Thymus (tissue), 14 donors: ENCODE measurements at places on chromosomes 3 and 15.

DNA sequence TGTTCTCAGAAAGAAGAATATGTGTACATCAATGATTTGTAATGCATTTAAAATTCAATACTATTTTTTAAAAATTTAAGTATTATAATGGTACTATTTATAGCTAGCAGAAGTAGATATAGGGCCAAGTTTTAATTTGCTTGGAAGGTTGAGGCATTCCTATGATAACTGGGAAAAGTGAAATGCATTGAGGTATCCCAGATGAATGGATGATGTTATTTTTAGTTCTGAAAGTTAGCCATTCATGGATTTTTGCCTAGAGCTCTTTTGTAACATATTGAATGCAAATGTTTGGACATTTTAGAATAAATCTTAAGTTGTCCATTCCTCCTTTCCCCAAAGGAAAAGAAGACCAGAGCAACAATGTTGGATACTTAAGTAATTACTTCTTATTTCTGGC, 47.6 kb downstream of the GAP43 start:
- DNase-seq, result no peak

GRCh38 chr3:175659670-175660350, 800.7 kb downstream of the NAALADL2 start:
- DNase-seq, result no peak

DNA sequence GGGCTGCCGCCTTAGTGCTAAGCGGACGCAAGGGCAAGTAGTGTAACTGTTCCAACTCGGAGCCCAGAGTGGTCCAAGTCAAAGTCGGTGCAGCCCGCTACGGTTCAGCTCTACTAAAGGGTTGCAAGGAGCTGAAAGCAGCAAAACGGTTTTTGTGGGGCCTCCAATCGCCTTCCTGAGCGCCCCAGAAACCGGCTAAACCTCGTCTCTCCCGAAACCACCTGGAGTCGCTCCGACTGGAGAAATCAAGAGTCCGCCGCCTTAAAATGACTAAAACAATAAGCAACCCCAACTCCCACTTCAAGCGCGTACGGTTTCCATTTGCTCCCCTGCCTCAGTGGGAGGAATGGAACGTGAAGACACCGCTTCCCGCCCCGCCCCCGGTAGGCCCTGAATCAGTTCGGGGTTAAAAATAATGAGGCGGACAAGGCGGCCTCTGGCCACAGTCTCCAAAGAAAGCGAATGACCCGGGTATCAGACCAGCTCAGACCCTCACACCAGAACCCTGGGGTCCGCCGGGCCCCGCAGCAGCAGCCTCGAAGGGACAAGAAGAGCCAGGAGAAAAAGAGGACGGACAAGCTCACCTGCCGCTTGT, 401 bp downstream of the SEC11A start:
- no peak for DNase-seq

DNA sequence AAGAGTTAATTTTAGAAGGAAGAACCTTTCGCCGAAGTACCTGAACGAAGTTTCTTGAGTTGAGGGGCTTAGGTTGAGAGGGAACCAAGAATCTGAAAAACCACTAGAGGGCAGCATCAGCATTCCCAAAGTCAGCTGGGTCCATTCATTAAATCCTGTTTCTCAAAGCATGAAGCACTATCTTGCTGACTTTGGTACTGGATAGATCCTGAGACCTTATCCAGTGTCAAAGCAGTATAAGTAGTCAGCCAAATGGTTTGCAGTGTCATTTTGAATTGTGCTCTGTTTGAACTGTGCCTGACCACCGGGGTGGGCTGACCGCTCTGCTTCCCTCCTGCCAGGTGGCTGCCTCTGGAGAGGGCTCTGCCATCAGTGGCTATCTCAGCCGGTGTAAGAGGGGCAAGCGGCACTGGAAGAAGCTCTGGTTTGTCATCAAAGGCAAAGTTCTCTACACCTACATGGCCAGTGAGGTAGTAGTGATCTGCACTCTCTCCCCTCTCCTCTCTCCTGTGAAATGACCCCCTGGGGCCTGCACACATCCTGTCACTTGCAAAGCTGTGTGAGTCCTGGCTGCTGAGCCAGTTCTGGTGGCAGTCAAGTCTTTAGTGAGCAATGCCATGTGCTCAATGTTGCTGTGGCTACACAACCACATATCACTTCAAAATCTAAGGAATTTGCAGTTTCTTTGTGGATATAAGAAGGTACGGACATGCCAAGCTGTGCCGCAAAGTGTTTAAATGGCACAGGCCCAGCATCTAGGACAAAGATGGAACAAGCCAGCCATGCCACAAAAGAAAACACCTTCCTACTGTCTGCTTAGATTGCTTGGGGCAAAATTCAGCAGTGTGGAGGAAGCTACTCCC, 21.4 kb upstream of the NR2C2 start:
- DNase-seq, result no peak

DNA sequence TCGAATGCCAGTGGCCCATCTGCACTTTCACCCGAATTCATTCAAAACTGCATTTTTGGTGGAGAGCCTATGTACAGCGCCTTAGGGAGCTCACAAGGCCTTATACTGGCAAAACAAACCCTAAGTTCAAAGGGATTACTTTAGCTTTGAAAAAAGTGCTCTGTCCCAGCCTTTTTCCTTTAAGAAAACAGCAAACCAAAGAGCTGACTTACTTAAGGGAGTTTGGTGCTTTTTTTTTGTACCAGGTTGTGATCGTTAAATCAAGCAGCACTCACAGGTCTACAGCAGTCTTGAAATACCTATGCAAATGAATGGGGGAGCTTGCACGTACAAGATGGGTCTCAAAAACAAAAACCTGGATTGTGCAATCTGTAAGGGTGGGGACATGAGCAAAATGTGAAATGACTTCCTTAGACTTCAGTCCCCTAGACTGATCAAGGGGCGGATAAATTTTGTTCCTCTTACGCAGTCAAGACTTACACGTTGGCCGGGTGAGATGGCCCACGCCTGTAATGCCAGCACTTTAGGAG, 11.6 kb upstream of the PIK3CB start:
- no peak for DNase-seq

GRCh38 chr3:127723011-127723567, 50.3 kb downstream of the ABTB1 start:
- DNase-seq, result peak; percentile 22

DNA sequence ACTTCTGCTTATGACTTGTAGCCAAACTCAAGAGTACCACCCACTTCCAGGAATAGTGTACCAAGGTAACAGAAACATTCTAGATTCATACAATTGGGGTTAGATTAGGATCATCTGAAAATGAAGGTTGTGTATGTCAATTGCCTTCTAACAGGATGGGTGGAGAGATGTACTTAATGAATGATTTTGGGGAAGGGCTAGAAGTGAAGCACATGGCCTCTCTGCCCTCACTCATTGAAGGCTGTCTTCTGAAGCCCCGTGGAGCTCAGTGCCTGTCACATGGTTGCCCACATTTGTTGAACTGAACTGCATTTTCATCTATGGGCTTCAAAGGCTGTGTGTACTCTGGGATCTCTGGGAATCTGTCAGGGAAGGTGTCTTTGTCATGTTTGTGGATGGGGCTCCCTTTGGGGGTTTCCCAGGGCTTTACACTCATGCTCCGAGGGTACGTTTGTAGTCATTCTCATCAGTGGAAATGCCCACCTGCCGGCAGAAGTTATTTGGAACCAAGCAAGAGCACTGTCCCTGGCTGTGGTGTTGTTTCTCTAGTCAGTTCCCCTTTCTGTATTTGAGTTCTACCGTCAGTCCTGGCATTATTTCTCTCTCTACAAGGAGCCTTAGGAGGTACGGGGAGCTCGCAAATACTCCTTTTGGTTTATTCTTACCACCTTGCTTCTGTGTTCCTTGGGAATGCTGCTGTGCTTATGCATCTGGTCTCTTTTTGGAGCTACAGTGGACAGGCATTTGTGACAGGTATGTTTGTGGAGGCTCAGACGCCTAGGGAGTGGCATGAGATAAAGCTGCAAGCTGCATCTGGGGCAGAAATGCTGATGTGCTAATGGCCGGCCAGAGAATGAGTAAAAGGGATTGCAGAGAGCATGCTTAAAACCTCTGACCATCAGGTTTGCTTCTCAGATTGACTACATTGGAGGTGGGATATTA, 22.4 kb downstream of the CD86 start:
- DNase-seq, result no peak

- peak; percentile 65 for DNase-seq
These were observed at the start of gene YEATS2 for GRCh38 chr3:183697610-183698317. YEATS2 (plus strand) TSS chr3:183697797; CDS start chr3:183715163, 17,366 bp downstream.

DNA sequence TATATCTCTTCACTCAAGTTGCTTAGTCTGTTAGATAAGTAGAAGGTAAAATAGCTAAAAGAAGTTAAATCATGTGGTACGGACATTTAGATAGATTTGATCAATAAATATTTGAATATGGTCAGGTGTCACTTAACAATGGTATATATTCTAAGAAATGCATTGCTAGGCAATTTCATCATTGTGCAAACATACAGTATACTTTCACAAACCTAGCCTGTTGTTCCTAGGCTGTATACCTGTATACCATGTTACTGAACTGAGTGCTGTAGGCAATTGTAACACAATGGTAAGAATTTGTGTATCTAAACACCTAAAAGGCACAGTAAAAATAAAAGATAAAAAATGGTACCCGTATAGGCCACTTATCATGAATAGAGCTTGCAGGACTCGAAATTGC, 112.8 kb upstream of the CGNL1 start:
- DNase-seq, result no peak

GRCh38 chr3:195532834-195533233, 10.3 kb downstream of the PPP1R2 start:
- no peak for DNase-seq

- DNase-seq, result no peak
These were observed 2.9 kb upstream of the RNF7 start for GRCh38 chr3:141735176-141735575.

DNA sequence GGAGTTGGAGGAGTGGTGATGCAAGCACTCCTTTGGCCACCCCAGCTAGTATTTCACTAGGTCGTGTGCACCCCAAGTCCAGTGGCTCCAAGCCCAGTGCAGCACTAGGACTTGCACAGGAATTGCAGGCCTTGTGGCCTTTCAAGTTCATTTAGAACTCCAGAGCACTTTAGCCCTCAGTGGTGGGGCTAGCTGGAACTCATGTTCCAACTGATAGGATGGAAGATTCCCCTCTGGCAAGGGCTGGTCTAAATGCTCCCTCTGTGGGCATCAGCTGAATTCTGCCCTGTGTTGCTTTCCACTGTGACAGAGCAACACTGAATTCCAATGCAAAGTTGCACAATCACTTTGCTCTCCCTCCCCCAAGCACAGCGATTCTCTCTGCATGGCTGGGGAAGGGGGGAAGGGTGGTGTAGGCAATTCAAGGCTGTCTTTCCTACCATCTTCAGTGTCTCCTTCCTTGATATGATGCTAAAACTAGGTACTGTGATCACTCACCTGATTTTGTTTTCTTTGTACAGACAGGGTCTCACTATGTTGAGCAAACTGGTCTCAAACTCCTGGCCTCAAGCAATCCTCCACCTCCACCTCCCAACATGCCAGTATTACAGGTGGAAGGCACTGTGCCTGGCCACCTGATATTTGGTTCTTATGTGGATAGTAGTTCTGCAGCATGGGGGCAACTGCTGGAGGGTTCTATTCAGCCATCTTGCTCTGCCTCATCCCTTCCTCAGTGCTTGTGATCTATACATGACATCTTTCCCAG, 10.3 kb downstream of the USF3 start:
- no peak for DNase-seq

- DNase-seq, result no peak
These were observed 46.0 kb downstream of the RBM15B start for GRCh38 chr3:51436998-51437639.

- no peak for DNase-seq
These were observed 38.0 kb upstream of the TM4SF1 start for GRCh38 chr3:149415484-149415883.
